ENCODE measurements at places on chromosomes 3 and 15.

DNA sequence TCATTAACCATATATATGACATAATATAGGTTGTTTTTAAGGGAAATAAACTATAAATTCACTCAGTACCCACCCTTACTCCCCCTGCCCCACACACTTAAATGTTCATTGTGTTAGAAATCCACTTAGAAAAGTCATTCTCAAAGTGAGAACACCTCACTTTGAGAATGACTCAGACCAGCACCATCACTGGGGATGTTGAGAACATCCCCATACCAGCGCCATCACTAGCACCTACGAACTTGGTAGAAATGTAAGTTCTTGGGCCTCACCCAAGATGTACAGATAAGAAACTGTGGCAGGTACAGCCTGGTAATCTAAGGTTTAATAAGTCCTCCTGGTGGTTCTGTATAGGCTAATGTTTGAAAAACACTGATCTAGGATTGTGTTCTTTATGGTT, 362.6 kb downstream of the LPP start:
- no peak overlapping the region for H3K4me3 ChIP-seq
- no peaks in the 10 kb centered on the region for H3K27me3 ChIP-seq
- H3K27ac ChIP-seq = no peak overlapping the region

DNA sequence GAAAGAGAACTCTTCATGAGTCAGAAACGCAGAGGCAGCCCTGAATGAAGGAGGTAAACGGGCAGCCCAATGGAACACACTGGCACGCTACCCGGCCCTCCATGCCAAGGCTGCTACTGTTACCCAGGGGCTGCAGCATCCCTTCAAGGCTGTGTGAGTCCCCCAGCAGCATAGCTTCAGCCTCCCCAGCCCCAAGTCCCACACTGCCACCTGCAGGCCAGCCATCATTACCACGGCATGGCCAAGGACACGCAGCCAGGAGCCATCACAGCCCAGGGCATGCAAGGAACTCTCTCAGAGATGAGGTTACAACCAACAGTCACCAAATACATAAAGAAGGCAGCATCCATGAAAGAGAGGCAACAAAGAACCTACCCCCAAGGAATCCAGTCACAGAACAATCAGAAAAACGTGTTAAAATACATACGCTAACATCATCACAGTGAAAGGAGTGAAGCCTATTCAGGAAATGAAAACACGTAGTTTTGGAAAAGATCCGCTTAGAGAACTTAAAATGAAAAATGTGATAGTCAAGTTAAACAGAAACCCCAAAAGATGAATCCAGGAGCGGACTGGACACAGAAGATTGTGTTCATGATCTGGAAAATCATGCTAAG, 22.4 kb downstream of the PLA2G4F start:
- DNase-seq = peak; percentile 24
- H3K27ac ChIP-seq = no peak overlapping the region
- no peak overlapping the region for H3K4me3 ChIP-seq
- no peaks in the 10 kb centered on the region for H3K36me3 ChIP-seq
- H3K27me3 ChIP-seq = peaks cover 42% of the 10 kb centered on the region
- H3K4me1 ChIP-seq = no peaks in the 10 kb centered on the region

DNA sequence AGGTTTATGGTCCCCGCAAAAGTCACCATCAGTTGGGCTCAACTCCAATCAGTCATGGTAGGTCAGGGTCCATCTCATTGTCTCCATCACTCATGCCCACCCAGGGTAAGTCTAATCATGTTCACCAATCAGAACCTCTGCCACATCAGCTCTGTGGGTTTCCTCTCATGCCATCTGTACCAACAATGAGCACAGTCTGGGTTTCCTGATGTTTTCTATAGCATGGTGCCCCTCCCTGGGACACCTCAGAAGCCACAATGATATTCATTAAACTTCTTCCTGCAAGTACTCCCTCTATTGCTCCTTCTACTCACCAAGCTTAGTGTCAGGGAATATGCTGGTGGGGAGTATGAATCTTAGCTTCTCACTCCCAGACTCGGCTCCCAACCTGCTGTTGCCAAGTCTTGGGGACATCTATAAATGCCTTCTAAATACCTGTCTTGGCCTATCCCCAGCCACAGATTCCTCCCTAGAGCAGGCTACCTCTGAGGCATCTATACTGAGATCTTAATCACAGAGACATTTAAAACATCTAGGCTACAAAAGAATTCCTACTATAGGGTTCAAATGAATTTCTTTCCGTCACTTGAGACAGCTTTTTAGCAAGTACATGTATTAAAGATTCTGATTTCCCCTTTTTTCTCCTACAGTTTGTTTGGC, 5.0 kb upstream of the CCR2 start:
- H3K36me3 ChIP-seq = peaks cover 3% of the 10 kb centered on the region
- no peak for DNase-seq
- H3K27ac ChIP-seq = peak overlapping the region; percentile 66
- peaks cover 61% of the 10 kb centered on the region for H3K4me1 ChIP-seq

DNA sequence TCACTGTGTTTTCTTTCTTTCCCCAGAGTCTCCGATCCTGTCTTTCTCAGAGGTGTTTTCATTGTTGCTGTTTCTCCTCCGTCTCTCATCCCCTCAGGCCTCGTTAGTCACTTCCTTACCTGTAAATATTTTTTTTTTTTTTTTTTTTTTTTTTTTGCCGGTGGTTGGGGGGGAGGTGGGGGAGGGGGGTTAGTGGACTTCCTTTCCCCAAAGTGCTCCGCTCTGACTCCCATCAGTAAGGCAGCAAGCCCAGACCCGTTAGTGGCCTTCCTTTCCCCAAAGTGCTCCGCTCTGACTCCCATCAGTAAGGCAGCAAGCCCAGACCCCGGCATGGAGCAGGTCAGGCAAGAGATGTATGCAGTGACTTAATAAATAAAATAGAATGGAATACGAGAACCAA, 97.1 kb upstream of the TNFAIP8L3 start:
- no peak for DNase-seq
- H3K36me3 ChIP-seq = no peaks in the 10 kb centered on the region
- no peaks in the 10 kb centered on the region for H3K4me1 ChIP-seq
- peaks cover 56% of the 10 kb centered on the region for H3K27me3 ChIP-seq
- no peak overlapping the region for H3K27ac ChIP-seq
- no peak overlapping the region for H3K4me3 ChIP-seq

DNA sequence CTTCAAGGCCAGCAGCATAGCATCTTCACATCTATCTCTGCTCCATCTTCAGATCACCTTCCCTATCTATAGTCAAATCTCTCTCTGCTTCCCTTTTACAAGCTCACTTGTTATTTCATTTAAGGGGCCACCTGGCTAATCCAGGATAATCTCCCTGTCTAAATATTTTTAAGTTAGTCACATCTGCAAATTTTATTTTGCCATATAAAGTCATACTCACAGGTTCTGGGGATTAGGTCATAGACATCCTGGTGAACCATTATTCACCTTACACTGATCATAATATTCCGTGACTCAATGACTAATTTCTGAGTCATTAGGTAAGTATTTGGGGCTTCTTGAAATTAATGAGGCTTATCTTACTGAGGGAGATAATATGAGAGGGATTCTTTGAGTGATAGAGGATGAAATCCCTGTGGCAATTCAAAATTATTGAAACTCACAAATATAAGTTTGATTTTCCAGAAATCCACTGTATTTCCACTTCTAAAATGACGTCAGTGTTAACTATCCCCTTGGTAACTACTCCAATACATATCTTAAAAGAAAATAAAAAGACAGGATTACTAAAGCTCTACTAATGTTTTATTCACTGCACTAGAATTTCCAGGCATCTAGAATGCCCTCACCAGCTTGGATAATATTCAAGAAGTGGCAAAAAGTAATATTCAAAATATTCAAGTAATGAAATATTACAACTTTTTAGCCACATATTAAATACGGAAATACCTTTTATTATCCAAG, 93.7 kb upstream of the RBMS3 start:
- no peak for DNase-seq
- no peaks in the 10 kb centered on the region for H3K27me3 ChIP-seq
- no peak overlapping the region for H3K4me3 ChIP-seq
- H3K4me1 ChIP-seq = no peaks in the 10 kb centered on the region
- no peaks in the 10 kb centered on the region for H3K36me3 ChIP-seq

DNA sequence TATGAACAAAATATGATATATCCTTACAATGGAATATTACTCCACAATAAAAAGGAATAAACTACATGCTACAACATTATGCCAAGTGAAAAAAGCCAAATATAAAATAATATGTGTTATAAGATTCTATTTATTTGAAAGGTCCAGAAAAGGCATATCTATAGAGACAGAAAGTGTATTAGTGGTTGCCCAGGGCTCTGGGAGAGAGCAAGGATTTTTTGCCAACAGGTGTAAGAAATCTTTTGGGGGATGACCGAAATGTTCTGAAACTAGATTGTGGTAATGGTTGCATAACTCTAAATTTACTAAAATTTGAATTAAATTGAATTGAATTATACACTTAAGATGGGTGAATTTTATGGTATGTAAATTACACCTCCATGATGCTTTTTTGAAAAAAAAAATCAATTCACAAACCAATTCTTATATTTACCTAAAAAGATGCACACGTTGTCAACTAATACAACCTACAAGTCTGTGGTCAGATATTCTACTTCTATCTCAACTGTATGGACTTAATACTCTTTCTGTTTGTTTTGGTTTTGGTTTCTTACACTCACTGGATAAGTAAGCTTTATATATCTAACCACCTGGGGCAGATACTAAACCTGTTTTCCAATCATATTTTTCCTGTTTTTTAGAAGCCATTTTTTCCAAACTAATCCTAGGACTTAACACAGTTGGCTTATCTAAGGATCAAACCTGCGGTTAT, 75.8 kb downstream of the FBN1 start:
- H3K4me3 ChIP-seq = no peak overlapping the region
- no peak overlapping the region for H3K27ac ChIP-seq
- H3K4me1 ChIP-seq = no peaks in the 10 kb centered on the region
- peaks cover 26% of the 10 kb centered on the region for H3K27me3 ChIP-seq
- no peak for DNase-seq

GRCh38 chr15:33278816-33279612, 31.8 kb upstream of the RYR3 start:
- no peak overlapping the region for H3K27ac ChIP-seq
- no peak overlapping the region for H3K4me3 ChIP-seq
- H3K27me3 ChIP-seq = peaks cover 20% of the 10 kb centered on the region
- no peaks in the 10 kb centered on the region for H3K36me3 ChIP-seq

- no peak overlapping the region for H3K27ac ChIP-seq
- H3K27me3 ChIP-seq = no peaks in the 10 kb centered on the region
- peaks cover 3% of the 10 kb centered on the region for H3K36me3 ChIP-seq
- DNase-seq = no peak
- no peaks in the 10 kb centered on the region for H3K4me1 ChIP-seq
- H3K4me3 ChIP-seq = no peak overlapping the region
These were observed 19.4 kb upstream of the SKOR1 start for GRCh38 chr15:67805666-67806516.

DNA sequence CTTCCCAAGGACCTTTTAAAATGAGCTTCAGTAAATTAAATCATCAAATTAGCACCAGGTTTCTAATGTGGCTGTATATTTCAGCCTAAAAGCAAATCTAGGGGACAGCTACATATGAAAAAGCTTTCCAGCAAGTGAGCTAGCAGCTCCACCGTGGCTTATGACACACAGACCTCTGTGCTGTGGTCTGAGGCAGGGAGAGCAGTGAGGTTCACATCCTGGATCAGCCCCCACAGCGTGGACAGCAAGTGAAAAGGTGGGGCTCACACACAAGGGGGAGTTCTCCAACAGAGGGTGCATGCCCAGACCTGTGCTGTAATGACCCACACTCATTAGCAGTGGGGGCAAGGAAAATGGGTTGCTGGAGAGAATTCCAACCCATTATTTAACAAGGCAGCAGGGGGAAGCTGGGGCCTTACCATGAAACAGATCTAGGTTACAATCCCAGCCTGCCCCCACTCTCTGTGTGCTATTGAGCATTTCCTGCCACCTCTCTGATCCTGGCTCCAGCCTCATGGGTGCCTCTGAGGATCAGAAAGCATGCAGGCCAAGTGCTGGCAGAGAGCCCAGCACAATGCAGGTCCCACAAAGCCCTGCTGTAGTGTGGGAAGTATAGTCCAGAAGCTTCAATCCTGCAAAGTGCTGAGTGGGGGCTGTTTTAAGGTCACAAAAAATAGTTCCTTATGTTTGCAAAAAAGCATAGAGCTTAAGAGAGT, 48.2 kb downstream of the RASGRF1 start:
- H3K4me3 ChIP-seq = no peak overlapping the region
- H3K4me1 ChIP-seq = no peaks in the 10 kb centered on the region
- no peak for DNase-seq
- peaks cover 58% of the 10 kb centered on the region for H3K27me3 ChIP-seq

GRCh38 chr3:94127115-94127514, 64.3 kb downstream of the NSUN3 start:
- H3K4me1 ChIP-seq = no peaks in the 10 kb centered on the region
- no peak for DNase-seq
- peaks cover 20% of the 10 kb centered on the region for H3K36me3 ChIP-seq
- H3K27ac ChIP-seq = no peak overlapping the region
- no peak overlapping the region for H3K4me3 ChIP-seq
- no peaks in the 10 kb centered on the region for H3K27me3 ChIP-seq

DNA sequence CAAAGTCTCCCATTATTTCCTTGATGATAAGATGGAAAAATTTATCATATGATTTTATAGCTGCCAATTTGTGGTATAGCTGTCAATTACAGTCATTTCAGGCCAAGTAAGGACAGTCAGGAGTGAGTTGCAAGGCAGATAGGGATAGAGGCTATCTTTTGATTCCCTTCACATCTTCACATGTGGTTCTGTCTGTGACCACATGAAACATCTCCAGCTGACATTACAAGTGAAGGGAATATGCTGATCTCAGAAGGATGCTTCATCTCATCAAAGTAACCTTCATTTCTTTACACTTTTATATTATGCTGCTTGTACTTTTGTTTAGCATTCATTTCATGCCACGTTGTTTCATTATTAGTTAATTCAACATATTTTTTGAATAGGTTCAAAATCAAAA, 136.9 kb upstream of the CFAP20DC start:
- no peak overlapping the region for H3K4me3 ChIP-seq
- no peak overlapping the region for H3K27ac ChIP-seq
- DNase-seq = no peak
- no peaks in the 10 kb centered on the region for H3K36me3 ChIP-seq
- peaks cover 17% of the 10 kb centered on the region for H3K27me3 ChIP-seq

DNA sequence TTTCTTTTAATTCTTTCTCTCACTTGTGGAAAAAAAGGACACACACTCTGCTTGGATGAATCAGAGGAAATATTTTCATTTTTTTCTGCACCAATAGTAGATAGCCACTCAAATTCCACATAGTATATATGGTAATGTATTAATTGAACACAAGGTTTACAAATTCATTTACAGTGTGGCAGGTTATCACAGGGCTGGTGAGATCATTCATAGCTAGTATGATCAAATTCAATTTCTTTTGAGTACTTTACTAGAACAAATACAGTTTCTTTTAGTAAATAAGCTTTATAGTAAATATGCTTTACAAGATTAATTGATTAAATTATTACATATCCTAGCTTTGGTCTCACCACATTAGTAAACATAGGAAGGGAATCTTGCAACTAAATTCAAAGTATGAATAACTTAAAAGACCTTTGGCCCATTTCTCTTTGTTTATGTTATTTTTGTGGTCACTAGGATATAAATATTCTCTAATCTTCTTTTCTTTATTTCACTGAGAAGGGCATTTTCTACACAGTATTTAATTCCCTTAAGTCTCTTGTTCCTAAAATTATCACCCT, 40.1 kb upstream of the PARP14 start:
- peaks cover 6% of the 10 kb centered on the region for H3K4me1 ChIP-seq
- H3K27ac ChIP-seq = no peak overlapping the region
- DNase-seq = no peak
- H3K4me3 ChIP-seq = no peak overlapping the region
- no peaks in the 10 kb centered on the region for H3K27me3 ChIP-seq

All from central memory CD8-positive, alpha-beta T cell (primary cell).